ENCODE measurements at places on chromosomes 1 and 21. TPM values are rescaled to one million over a fixed set of nuclear protein-coding genes. Genes with fewer than 3 reads are reported as not detected.

GRCh38 chr1:196399713-196400112 lies 208.5 kb downstream of the KCNT2 start:
- no peaks in the 10 kb centered on the region for H3K36me3 ChIP-seq
- no peak for DNase-seq
- no peak overlapping the region for H3K27ac ChIP-seq
- no peak overlapping the region for H3K4me3 ChIP-seq

CPLANE2 gene
- 6.6 TPM for total RNA-seq

GRCh38 chr1:3816331-3817137 lies 20.2 kb upstream of the LRRC47 start:
- no peaks in the 10 kb centered on the region for H3K27me3 ChIP-seq
- DNase-seq, result no peak
- H3K27ac ChIP-seq, result no peak overlapping the region

DNA sequence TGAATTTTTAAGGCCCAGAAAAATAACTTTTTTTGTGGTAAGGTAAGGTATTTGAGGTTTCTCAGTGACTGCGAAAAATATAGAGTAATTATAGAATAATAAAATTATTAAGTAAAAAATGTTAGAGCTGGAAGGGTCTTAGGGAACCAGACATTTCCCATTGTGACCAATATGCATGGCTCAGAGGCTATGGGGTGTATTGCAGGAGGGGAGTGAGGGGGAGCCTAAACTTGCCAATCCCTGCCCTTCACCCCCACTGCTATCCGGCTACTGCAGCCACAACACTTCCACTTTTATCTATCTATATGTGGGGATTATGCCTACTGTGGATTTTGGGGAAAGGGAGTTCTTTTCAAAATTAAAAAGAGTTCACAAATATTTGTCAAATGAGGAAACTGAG lies 7.6 kb upstream of the GADD45A start:
- no peaks in the 10 kb centered on the region for H3K27me3 ChIP-seq
- no peak overlapping the region for H3K27ac ChIP-seq
- DNase-seq, result no peak
- H3K36me3 ChIP-seq, result no peaks in the 10 kb centered on the region
- H3K4me1 ChIP-seq, result peaks cover 13% of the 10 kb centered on the region

GRCh38 chr1:12499539-12500240 lies 118.3 kb downstream of the DHRS3 start:
- H3K27ac ChIP-seq, result no peak overlapping the region
- H3K4me1 ChIP-seq, result peaks cover 7% of the 10 kb centered on the region
- H3K27me3 ChIP-seq, result no peaks in the 10 kb centered on the region
- DNase-seq, result no peak

DNA sequence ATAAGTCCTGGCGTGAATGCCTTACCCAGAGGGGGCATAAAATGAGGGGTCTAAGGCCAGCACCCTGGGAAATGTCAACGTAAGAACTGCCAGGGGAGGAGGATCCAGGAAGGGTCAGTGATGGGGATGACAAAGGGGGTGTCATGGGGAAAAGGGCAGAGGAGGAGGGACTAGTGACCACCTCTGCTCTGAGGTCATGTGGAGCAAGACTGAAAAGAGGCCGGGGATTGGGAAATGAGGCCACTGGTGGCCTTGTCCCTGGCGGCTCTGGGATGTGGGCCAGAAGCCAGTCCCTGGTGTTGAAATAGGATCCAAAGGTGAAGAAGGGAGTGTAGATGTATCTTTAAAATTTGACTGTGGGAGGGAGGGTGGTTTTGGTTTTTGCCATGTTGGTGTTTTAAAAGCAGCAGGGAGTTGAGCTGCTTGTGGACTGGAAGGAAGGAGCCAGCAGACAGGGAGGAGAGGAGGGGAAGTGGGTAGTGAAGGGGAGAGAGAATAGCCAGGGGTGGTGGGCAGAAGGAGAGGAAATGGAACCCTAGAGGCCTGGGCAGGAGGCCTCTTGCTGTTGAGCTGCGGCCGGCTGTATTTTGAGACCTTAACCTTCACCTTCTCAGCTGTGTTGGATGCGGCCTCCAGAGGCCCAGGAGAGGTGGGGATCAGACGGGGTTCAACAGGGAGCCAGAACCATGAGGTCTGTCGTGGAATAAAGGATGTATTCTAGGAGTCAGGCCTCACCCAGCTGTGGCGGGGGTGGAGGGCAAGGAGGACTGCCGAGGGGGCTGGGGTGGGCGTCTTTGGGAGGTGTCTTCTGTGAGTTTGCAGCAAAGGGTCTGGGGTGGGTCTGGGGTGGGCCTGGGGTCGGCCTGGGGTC lies 92.5 kb downstream of the DHRS3 start:
- no peaks in the 10 kb centered on the region for H3K27me3 ChIP-seq
- no peaks in the 10 kb centered on the region for H3K36me3 ChIP-seq
- no peak overlapping the region for H3K27ac ChIP-seq
- no peak overlapping the region for H3K4me3 ChIP-seq
- DNase-seq, result no peak

DNA sequence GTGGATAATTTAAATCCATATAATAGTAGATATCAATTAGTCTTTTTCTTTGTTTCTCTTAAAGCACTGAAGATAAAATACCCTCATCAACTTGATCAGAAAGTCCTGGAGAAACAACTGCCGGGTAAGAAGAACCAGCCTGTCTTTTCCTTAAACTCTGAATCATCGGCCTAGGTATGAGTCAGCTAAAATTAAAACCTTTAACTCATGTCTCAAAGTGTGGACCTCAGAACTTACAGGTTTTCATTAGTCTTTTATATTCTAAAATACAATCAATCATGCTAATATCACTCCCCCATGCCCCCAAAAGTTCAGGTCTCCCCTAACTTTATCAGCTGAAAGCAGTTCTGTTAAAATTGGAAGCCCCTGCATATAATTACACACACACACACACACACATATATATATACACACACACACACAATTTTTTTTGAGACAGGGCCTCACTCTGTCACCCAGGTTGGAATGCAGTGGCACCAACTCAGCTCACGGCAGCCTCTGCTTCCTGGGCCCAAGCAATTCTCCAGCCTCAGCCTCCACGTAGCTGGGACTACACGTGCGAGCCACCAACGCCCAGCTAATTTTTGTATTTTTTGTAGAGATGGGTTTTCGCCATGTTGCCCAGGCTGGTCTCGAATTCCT lies 61.3 kb downstream of the B3GALNT2 start:
- peaks cover 7% of the 10 kb centered on the region for H3K36me3 ChIP-seq
- no peaks in the 10 kb centered on the region for H3K27me3 ChIP-seq
- H3K27ac ChIP-seq, result no peak overlapping the region
